ENCODE measurements at places on chromosomes 7 and 10.

DNA sequence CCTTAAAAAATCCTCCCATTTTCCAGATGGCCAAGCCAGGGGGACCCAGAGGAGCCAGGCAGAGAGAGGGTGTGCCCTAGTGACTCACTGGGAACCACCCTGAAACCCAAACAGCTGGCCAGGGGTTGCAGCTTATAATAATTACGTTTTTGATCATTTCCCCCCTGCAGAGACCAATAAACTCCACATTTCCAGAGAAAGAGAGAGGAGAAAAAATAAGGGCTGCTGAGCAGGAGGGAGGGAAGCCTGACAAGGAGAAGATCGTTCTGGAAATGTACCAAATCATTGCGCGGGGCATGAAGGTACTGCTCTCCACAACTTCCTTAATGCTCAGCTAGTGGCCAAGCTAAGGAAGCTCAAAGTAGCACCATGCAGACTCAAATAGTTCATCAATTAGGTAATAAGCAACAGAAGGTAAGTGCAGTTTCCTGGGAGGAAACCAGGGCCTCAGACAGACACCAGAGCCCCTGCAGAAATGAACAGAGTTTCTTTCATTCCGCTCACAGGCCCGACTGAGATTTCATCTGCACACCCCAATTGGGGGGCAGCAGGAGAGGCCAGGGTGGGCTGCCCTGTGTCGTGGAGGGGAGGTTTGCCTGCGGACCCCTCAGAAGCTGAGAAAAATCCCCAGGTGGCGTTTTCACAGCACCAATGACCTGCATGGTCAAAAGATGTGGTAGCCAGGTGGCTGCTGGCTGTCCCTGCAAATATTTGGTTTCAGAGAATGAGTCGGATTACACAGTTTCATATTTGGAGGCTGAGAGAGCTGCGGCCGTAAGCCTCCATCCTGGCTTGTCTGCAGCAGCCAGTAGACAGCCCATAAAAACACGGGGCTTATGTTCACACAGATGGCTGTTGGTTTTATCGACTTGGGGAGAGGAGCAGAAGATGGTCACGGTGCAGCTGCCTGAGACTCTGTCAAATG, 153.2 kb upstream of the LYZL2 start:
- DNase-seq, result no peak

- no peak for DNase-seq
Measured at GRCh38 chr10:89118091-89118490, 89.0 kb downstream of the CH25H start.

DNA sequence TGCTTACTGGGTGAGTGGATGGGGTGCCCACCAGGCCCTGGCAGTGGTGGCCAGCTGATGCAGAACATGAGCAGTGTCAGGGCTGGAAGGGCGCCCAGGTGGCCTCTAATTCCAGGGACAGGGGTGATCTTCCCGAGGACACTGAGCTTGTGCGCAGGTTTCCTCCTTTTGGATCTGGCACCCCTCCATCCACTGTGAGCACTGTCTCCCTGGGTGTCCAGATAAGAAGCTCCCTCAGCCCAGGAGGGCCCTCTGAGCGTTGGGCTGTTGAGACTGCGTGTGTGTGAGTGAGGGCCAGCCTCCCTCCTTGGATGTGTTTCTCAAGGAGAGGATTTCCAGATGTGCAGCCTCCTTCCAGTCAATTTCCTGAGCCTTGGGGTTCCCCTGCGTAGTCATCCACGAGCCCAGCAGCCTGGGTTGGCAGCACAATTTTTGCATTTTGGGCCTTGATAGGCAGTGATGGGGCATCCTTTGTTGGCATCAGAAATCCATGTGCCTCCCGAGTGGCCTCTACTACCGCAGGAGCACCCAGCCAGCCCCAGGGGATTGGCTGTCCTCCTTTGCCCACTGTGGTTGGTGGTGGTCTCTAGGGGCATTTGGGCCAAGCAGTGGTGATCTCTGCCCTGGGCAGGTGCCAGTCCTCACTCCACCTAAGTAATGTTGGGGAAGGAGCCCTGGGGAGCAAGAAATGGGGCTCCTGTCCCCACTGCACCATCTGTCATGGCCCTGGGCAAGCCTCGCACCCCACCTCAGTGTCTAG, 20.9 kb upstream of the BTBD16 start:
- DNase-seq, result no peak

DNA sequence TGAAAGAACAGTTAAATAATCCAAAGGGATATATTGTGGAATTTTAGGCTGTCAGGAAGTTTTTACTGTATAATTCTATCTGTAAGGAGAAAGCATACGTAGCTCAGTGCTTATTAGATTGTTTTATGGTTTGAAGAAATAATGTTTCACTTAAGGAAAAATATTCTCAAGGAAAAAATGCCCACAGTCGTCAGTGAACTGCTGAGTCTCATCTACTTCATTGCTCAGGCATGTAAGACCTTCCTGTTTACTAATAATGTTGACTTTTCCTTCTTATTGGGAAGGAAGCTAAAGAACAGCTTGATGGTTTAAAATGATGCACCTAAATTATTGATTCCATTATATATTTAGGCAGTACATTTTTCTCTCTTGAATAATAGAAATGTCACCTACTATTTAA, 304.2 kb downstream of the SDK1 start:
- no peak for DNase-seq

GRCh38 chr10:22022257-22023032, 18.9 kb upstream of the DNAJC1 start:
- DNase-seq, result peak; percentile 22

DNA sequence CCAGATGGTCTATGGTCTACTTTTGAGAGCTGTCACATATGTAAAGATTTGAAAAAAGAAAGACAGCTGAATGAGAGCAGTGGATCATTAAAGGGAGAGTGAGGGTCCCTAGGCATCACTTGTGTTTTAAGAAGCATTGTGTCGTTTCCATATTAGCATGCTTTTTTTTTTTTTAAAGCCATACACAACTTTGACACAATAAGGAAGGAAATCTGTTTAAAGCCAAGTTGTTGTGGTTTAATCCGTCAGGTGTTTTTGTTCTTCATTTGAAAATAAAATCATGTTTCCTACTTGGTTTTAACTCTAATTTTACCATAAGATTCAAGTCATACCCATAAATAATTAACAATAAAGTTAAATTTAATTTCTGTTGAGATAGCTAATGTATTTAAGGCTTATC, 53.5 kb downstream of the MDFIC start:
- no peak for DNase-seq

DNA sequence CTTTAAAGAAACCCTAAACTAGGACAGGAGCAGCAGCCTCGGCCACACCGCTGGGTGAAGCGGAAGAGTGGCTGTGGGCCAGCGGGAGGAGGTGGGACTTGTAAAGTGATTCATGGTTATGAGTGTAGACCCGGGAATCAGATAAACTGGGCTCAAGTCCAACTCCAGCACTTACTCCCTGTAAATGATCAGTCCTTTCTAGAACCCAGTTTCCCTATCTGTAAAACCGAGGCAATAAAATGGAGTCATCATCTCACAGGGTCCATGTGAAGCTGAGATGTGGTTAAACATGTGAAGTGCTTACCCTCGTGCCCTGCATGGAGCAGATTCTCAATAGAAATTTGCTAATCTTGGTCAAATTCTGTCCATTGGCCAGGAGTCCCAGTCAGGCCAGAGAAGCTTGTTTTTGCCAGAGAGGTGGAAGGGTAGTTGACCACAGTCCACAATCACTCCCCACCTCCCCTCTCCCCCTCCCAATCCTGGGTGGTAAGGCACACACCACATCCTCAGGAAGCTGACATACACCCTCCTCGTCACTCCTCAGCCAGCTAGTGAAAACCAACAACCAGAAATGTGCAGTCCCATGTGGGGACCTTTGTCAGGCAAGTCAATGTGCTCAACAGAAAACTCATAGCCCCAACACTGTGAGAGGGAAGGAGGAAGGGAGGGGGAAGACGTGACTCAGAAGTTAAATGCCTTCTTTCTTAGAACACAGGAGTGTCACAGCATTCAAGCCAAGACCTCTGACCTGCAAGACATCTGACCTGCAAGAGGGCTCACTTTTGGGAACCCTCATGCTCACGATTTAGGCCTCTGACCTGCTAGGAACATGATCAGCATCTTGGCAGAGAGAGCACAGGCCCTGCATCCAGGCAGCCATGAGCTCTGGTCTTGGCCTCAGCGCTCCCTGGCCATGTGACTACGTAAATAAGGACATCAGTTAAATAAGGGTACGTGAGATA, 145.1 kb downstream of the PLXNA4 start:
- DNase-seq, result no peak

- no peak for DNase-seq
Measured at GRCh38 chr10:43376828-43377423, 5.5 kb downstream of the FXYD4 start.

GRCh38 chr7:45869426-45869825, 3.5 kb downstream of the CCDC201 start:
- DNase-seq, result no peak

DNA sequence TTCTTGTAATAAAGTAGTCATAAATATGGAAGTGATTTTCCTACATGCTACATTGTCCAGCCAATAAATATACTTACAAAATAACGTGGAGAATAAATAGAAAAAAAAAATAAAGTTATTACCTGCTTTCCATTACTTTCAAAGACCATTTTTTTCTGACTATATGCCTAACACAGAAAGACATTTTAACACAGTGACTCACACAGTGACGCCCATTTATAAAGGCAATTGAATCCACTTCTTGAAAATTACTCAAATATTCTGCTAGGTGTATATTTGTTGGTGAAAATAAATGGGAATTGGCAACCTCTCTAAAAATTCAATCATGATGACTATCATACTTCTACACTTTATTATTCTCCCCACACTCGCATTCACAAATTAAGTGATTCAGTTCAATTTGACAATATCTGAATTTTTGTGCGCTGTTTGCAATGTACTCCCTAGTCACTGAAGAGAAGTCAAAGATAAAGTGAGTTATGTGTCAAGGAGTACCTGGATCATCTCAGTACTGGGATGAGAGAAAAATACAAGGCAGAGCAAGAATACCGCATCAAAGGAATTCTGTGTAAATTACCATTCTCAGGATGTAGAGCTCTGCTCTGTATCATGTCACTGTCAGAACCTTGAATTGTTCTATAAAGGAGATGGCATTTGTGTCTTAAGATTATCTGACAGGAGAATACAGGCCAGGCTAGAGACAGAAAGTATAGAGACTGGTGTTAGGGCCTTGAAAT, 642.7 kb downstream of the IPMK start:
- no peak for DNase-seq

GRCh38 chr7:157587805-157588560, 251.2 kb downstream of the DNAJB6 start:
- no peak for DNase-seq

- no peak for DNase-seq
Measured at GRCh38 chr7:85014936-85015660, 171.8 kb downstream of the SEMA3D start.

GRCh38 chr10:114202812-114203211, 23.7 kb downstream of the TDRD1 start:
- DNase-seq, result no peak

- no peak for DNase-seq
Measured at GRCh38 chr10:73601486-73601921, 10.4 kb upstream of the USP54 start.

DNA sequence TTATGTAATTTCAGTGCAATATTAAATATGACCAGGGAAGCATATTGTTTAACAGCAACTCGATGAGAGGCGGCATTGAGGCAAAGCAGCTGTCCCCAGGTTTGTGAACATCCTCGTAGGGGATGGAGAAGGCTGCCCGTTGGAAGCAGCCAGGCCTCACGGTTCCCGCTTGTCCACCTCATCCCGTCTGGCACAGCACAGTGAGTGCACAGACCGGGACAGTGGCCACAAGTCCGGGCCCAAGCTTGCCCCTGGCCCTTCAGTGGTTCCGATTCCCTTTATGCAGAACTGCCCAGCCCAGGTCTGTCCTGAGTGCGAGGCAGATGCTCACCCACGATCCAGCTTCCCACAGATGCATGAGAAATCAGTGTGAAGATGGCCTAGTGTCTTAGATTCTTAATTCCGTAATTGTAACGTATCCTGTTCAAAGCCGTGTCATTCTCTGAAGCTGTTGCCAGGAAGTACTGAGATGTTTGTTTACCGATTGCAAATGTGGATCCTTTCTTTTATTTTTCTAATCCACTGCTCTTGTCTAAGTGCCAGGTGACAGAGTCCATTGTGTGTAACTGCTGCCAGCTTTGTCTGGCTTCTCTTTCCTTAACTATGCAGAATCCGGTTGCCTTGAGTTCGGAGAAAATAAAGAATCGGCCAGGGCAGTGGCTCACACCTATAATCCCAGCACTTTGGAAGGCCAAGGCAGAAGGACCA, 35.5 kb downstream of the PFKP start:
- no peak for DNase-seq

DNA sequence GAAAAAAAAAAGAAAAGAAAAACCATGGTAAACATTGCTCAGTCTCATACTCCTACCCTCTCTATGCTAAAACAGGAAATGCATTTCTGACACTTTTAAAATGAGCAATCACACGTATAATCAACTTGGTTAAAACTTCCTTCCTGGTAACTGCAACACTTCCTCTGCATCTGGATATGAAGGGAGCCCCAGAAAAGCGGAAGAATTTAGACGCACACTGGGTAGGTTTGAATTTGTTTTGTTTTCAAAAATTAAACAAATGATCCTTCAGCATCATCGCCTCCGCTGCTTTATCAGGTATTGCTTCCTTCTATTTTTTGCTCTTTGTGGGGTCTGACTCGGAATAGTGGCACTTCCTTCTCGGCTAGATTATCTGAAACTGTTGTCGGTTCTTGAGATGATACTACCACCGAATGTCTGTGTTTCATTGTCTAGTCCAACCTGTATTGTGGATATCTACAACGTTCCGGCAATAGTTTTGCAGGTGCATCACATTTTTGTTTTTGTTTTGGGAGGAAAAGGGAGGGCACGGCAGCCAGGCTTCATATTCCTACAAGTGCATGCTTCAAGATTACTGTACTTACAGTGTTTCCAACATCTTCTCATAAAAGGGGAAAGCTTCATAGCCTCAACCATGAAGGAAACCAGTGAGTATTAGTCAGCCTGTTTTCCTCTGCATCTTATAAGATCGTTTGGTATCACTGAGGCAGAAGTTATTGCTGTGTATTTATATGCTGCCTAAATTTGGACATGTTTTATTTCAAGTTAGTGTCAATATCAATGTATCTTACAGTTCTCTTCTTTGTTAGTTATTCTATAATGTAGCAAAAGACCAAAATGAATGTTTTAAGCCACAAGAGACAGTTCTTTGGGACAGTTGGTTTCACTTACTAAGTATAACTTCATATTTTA, at the start of gene PIK3CG:
TSS of gene PIK3CG (plus strand) at position 153 of the 912 bp plus-strand sequence. CDS start 2,280 bp downstream, outside the sequence.
- DNase-seq, result no peak

- DNase-seq, result no peak
Measured at GRCh38 chr7:1562116-1562515, 6.1 kb upstream of the TMEM184A start.

Measured in stimulated activated CD4-positive, alpha-beta T cell treated with anti-CD3 and anti-CD28 coated beads, Interleukin-15, amount 100 ng/mL, for 1 hour (primary cell).